ENCODE measurements at places on chromosomes 2 and 18. TPM values are rescaled to one million over a fixed set of nuclear protein-coding genes. Genes with fewer than 3 reads are reported as not detected.

Gene ANKRD30B
- not detected for total RNA-seq

Gene SNRPD1
- total RNA-seq: 10.3 TPM

Gene CDH7
- not detected for total RNA-seq

Gene TP53I3
- 46.9 TPM for total RNA-seq

Gene PRSS56
- total RNA-seq: not detected

Gene CD8B2
- not detected for total RNA-seq

Gene ZAP70
- total RNA-seq: not detected

Gene PID1
- total RNA-seq: 3.4 TPM

Gene WDR75
- 20.2 TPM for total RNA-seq

Gene LAMA1
- total RNA-seq: 17.5 TPM

Gene CYP26B1
- 0.51 TPM for total RNA-seq

Gene BOLL
- not detected for total RNA-seq

Gene TXNDC2
- 0.13 TPM for total RNA-seq

Gene ASIC4
- total RNA-seq: not detected

Gene PCARE
- total RNA-seq: not detected

Gene NPC1
- 84.3 TPM for total RNA-seq

Gene FAM228B
- total RNA-seq: 11.5 TPM

Gene TMEM131
- 12.3 TPM for total RNA-seq

Gene CASP10
- 0.65 TPM for total RNA-seq

Gene PPP1R1C
- 1.3 TPM for total RNA-seq

Gene ALK
- not detected for total RNA-seq

Gene ACTG2
- 8.6 TPM for total RNA-seq

Gene SEPTIN2
- total RNA-seq: 238 TPM

Gene LYG2
- not detected for total RNA-seq

Gene ALLC
- total RNA-seq: not detected

Gene EFR3B
- 1.1 TPM for total RNA-seq

Gene RAB6C
- not detected for total RNA-seq

Data from mesangial cell (primary cell).